H4 (cell line): ENCODE measurements at places on chromosomes 3 and 15.
A peak's percentile ranks its signal among the peaks of the same experiment; 100 is the strongest.

DNA sequence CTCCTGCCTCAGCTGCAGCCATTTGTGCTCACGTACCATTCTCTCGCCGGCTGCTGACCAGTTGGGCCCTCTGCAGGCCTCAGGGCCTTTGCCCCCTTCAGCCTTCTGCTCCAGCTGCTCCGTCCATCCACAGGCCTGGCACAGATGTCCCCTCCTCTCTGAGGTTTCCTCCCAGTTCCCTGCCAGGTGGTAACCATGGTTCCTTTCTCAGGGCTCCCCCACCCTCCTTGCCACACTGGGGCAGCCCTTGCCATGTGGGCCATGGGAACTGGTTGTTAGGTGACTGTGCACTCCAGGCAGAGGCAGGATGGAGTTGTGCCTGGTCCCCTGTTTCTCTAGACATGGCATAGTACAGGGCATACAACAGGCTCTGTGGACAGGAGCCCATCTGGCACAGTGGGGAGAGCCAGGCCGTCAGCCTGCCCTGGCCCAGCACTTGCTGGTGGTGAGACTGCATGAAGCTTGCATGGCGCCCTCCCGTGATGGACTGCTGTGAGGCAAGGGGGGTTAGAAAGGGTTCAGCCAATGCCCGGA, 148.9 kb downstream of the DNAJB8 start:
- DNase-seq: no peak

- no peak for DNase-seq
Observed at GRCh38 chr3:128945041-128945877, 48.6 kb downstream of the CFAP92 start.

DNA sequence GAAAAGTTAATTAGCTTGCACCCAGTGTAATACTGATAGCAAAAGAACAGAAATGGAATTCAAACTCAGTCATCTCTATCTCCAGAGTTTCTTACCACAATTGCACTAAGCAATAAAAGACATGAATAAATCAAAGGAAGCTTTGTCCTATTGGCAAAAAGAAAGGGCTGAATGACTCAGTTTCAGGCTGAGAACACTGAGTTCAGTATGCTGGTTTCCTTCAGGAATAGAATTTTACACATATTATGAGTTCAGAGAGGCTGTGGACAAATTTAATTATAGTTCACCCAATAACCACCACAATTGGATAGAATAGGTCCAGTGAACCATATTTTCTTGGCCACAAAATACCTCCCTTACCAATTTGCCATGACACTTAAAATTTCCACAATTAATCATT, 249.7 kb downstream of the KCNMB2 start:
- no peak for DNase-seq

DNA sequence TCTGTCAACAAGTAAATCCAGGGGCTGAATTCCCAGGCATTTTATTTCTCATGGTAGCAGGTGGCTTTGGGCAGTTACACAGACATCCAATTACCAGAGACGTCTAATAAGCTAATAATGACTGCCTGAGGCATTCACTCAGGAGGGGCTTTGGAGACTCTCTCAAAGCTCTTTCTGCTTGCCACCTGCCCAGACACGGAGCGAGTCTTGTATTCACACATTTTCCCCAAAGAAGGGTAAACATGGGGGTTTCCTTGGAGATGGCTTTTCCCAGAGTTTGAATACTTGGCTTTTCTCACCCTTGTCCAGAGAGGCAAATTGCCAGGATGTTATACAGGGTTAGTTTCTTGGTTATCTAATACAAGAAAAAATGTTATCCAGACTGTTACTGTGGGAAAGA, 132.6 kb downstream of the DIPK2A start:
- no peak for DNase-seq

GRCh38 chr3:158352551-158352950, 218.4 kb upstream of the MLF1 start:
- DNase-seq: no peak

- DNase-seq: no peak
Observed at GRCh38 chr3:195086341-195086740, 184.6 kb downstream of the XXYLT1 start.

DNA sequence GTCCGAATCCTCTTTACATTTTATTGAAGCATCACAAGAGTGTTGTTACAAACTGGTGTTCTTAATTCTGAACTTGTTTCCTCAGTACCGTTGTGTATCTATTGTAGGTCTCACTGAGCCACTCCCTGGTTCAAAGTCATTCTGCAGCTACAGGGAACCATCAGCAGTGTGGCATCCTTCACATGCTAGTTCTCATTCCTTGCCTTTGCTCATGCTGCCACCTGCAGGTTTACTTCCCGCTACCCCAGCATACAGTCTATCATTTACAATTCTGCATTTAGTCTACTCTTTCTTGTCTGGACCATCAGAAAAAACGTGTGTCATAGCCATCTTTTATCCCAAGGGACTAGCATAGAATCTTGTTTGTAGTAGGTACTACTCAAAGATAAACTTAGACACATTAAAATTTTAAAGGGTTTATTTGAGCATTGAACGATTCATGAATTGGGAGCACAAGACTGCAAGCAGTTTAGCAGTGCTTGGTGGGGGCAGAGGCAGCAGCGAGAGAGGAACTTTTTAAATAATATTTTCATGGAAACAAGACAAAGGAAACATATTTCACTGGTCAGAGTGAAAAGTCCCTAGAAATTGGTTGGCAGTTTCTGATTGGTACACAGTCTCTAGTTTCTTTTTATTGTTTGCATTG, 402.1 kb downstream of the CADM2 start:
- DNase-seq: peak; percentile 14

GRCh38 chr3:132394320-132394719, 23.0 kb upstream of the DNAJC13 start:
- no peak for DNase-seq

GRCh38 chr3:146577662-146578061, 27.5 kb downstream of the PLSCR5 start:
- DNase-seq: peak; percentile 60

DNA sequence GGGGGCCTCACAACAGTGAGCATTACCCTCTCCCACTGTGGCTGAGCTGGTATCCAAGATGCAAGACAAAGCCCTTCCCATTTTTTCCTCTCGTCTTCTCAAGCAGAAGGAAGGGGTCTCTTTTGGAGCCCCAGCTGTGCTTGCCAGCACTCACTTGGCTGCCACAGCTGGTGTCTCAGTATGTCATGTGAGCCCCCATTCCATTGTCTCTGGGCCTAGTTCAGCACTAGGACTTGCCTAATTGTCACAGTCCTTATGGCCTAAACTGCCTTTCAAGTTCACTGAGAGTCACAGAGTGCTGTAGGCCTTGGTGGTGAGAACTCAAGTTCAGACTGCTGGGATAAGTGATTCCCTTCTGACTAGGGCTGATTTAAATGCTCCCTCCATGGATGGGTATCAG, 89.8 kb downstream of the ARHGEF26 start:
- no peak for DNase-seq
